ENCODE measurements at places on chromosomes 7 and 10.

DNA sequence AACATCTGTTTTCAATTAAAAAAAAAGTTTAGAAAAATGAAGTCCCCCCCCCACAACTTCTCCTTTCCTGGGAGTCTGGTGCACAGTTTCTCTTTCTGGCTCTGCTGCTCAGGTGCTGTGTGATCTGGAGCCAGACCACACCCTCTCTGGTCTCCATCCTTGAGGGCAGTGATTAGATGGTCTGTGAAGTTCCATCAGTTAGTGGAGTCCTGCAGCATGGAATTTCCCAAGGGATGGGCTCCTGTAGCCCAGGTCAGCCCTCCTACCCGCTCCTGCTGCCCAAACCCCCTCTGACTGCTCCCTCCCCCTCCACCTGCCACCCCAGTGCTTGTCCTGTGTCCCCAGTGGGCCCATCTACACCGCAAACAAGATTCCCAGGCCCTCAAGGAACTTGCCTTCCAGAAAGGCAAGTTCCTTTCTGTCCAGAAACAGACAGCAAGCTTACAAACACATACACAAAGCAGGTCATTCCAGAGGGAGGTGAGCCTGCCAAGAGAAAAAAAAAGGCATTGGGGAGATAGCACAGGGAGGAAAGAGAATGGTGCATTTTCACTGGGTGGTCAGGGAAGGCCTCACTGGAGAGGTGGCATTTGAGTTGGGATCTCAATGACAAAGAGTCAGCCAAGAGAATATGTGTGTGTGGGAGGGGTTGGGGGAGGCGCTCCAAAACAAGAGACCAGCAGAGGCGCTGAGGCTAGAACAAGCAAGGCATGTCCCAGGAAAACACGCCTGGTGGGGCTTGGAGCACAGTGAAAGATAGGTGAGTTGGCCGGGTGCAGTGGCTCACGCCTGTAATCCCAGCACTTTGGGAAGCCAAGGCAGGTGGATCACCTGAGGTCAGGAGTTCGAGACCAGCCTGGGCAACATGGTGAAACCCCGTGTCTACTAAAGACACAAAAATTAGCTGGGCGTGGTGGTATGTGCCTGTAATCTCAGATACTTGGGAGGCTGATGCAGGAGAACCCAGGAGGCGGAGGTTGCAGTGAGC, 49.5 kb upstream of the SLC29A3 start:
- no peak for DNase-seq

DNA sequence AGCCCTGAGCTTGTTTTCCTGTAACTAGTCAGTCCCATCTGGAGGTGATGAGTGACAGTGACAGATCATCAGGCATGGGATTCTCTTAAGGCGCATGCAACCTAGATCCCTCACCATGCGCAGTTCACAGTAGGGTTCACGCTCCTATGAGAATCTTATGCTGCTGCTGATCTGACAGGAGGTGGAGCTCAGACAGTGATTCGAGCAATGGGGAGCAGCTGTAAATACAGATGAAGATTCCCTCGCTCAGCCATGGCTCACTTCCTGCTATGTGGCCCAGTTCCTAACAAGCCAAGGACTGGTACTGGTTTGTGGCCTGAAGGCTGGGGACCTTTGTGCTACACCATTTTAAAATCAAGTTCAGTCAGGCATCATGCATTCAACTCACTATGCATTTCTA, 221.7 kb downstream of the KIAA1217 start:
- DNase-seq: no peak

GRCh38 chr7:10703981-10704380, 269.7 kb upstream of the PHF14 start:
- DNase-seq: no peak

DNA sequence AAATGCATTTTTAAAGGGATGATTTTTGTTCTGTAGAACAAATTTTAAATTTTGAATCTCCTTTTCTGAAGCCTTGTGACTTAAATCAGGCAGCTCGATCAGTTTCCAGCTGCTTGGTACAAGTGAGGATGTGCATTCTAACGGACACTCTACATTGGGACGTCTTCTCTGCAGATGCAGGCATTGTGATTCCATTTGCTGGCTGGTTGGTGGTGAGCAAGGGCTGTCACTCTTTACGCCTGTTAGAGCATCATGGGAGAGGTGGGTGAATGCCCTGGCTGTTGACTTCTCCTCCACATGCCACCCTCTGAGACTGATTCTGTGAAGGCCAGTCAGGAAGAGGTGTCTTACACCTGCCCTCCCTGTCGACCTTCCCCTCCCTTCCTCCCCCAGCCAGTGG, 240.5 kb upstream of the RNF32 start:
- DNase-seq: no peak

GRCh38 chr10:24502006-24502405, 221.7 kb downstream of the ARHGAP21 start:
- DNase-seq: no peak

GRCh38 chr7:9945857-9946256, 1027.8 kb upstream of the PHF14 start:
- DNase-seq: no peak

- DNase-seq: no peak
Measured at GRCh38 chr7:18900236-18900635, 217.2 kb downstream of the TWIST1 start.

GRCh38 chr7:130683026-130683425, 3.3 kb downstream of the TSGA13 start:
- no peak for DNase-seq

DNA sequence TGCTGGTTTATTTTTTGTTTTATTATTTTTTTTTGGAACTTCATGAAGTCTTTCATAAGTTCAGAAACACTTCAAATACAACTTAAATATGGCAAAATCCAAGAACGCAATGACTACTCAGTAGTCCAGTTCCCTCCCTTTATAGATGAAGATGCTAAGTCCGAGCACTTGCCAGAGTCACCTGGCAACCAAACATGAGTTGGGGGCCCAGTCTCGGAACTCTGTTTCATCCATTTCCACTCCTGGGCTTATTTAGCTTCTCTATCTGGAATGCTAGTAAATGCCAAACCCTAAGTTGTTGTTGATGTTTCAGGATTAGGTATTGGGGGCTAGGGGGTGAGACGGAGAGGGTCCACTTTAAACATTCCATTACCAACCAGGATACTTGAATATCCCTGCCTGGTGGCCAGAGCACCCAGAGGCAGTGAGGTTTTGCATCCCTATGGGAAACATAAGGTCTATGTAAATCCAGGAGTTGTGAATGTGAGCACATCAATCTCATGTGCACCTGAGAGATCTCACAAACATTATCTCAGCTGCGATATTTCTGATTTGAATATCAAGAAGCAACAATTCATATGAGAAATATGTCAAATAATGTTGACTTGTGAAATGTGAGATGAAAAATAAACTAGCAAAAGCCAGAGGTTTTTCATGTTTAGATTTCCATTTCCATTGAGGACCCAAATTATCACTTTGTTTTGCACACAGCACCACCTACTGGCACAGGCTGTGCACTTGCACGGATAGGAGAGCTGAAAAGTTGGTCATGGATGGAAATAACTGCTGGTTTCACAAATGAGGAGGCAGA, 129.3 kb downstream of the PKD1L1 start:
- DNase-seq: no peak

GRCh38 chr7:100415448-100415847, 13.1 kb downstream of the ZCWPW1 start:
- no peak for DNase-seq

DNA sequence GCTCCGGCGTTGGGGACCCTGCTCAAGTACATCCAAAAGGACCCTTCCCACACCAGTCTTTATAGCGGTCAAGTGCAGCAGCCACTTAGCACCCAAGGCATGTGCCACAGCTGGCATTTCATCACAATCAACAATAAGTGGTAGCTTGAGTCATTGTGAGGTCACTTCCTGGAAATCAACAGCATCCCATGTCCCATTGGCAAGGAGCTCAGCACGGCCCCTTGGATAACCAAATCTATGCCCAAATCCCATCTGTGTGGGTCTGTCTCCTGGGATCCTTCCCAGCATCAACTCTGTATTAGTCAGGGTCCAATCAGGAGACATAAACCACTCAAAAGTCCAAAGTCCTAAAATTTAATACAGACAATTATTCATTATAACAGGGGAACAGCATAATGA, 27.1 kb downstream of the MDH2 start:
- DNase-seq: no peak

DNA sequence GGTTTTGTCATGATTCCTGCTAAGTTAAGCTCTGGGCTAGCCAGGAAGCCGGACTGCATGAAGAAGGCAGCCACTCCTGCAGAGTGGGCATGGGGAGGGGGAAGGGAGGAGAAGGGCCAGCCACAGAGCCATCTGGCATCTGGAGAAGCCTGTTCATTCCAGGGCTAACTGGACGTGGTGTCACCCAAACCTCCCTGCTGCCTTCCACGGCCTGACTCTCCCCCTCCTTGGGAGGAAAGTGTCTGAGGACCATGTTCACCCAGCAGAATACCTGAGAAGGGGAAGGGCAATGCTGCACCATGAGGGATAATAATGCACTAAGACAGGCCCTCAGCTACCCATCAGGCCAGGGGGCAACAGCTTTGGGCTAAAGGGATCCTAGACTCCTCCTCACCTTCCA, 15.4 kb downstream of the AQP1 start:
- DNase-seq: no peak

GRCh38 chr7:4861673-4862072, at the start of gene PAPOLB:
Gene PAPOLB, minus strand, starts transcription at chr7:4862030. Its CDS starts 220 bp downstream, at chr7:4861810.
- DNase-seq: no peak

DNA sequence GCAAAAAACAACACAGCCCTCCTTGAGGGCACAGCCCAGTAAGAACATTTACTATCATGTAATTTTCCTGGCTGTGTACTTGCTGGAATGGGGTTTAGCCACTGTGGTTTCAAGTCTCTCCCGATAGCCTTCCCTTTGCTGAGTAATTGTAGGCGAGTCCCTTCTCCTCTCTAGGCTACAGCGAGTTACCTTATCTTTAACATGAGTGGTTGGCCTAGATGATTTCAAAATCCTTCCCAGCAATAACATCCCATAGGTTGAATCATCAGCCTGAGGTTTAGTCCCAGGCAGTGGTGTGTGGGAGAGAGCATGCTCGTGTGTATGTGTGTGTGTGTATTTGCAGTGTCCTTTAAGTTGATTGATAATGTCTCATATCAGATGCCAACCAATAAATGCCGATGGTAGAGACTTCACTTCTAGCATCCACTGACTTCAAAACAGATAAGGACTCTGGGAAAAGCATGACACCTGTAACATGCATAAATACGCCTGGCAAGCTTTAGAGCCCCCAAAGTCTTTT, 142.9 kb upstream of the ZMIZ1 start:
- no peak for DNase-seq

DNA sequence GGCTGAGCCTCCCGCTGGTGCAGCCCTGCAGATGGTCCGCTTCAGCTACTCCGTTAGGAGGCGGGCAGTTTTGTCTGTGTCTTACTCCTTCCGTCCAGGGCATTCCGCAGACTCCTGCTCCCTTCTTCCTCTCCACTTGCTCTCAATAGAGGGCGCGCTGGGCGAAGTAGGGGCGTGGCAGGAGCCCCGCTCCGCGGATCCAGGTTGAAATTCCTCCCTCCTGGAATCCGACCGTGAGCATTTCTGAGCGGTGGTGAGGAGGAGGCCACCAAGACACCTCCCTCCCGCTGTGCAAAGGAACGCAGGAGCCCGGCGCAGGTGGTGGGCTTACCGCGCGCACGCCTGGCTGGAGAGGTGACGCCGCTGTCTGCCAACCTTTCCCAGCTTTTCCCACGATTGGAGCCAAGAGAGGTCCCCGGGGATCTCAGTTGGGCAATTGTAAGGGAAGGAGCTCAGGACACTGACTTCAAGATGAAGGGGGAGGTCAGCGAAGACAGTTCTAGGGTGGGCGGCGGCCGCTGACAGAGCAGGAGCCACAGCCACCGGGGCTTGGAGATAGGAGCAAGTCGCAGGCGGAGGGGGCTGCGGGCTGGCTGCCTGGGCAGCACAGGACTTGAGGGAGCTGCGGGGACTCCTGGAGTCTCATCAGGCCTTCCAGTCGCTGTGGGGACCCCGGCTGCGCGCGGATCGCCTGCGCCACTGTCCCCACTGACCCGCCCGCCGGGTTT, 1011.3 kb downstream of the XPNPEP1 start:
- no peak for DNase-seq

DNA sequence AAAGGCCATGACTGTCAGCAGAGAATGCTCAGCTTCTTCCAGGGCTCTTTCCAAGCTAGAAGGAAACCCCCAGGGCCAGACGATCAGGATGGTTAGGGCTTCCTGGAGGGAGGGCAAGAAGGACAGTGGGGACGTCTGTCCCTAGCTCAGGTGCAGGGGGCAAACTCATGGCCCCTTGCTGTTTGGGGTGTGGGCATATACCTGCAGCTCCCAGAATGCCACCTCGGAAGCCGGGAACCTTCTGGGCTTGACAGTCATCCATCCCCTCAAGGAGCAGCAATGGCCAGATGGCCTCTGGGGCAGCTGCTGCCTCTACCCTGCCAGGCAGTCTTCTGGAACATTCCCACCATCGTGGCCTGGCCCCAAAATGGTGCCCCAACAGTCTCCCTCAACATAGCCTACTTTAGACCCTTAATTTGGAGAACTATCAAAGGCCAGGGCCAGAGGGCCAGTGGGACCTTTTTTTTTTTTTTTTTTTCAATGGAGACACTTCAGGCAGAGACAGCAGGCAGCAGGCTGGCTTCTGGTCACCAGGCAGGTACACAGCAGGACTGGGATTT, 40.2 kb upstream of the ZMIZ1 start:
- DNase-seq: no peak

GRCh38 chr7:4725014-4725849, 43.1 kb downstream of the FOXK1 start:
- DNase-seq: peak; percentile 16

DNA sequence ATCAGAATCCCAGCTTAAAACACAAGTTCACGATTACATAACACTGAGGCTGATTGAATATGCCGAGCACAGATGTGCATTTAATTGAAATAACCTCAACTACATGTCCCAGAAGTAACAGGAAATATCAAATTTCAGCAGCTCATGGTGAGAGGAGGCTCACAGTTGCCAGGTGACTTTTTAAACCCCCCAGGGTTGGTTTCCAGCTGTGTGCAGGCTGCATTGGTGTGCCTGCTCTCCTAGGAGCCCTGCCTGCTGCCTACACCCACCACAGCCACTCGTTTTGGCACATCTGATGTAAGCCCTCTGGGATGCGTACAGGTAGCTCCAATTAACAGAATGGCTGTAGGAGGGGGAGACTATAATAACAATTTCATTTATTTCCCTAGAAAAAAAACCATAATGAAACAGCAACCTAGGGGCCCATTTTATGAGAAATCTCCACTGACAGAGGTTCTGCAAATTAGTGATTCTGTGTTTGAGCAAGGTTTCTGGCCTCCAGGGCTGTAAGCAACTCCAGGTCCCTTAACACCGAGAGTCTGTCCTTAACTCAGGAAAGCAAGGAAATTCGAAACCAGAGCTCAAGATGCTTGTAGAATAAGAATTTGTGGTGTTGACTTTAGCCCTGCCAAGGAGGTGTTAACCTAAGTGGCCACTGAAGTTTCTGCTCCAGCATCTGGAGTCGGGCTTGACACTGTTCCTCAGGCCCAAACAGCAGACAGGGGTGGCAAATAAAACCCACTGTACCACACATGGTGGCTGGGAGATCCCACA, 161.9 kb downstream of the BMPER start:
- DNase-seq: no peak

GRCh38 chr10:128867210-128867609, 599.8 kb upstream of the MGMT start:
- DNase-seq: no peak

- DNase-seq: no peak
Measured at GRCh38 chr10:88086187-88086960, 222.9 kb downstream of the PTEN start.
